ENCODE measurements at places on chromosomes 4 and X.

GRCh38 chr4:58507079-58507478 is 1396.9 kb upstream of the IGFBP7 start:
- no peak for DNase-seq

DNA sequence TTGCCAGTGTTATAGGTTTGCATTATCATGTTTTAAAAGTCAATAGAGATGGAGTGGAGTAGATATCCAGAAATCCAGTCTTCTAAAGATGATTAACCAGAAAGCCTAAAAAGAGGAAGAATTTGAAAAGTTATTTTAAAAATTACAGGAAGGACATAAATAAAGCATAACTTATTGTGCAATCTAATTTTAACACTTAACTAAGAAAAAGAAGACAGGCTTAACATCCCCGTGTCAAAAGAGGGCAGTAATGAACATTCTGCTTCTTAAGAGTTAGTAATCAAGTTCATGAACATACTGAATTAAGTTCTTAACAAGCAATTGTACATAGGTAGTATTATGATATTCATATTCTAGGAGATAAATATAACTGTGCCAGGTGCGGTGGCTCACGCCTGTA is 39.3 kb downstream of the ELF2 start:
- DNase-seq: no peak

DNA sequence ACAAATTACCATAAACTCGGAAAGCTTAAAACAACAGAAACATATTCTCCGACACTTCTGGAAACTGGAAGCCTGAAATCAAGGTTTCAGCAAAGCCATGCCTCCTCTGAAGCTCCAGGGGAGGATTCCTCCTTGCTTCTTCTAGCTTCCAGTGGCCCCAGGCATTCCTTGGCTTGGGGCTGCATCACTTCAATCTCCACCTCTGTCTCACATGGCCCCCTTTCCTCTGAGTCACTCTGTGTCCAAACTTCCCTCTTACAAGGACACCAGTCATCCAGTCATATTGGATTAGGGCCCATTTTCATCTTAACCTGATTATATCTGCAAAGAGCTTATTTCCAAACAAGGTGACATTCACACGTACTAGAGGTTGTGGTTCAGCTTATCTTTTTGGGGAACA is 17.3 kb downstream of the PARM1 start:
- no peak for DNase-seq

GRCh38 chr4:168886351-168886750 is 123.7 kb downstream of the CBR4 start:
- DNase-seq: no peak

- DNase-seq: no peak
Observed at GRCh38 chr4:188002751-188003150, 7.2 kb downstream of the ZFP42 start.

- DNase-seq: no peak
Observed at GRCh38 chr4:148061141-148061481, 329.2 kb downstream of the ARHGAP10 start.

DNA sequence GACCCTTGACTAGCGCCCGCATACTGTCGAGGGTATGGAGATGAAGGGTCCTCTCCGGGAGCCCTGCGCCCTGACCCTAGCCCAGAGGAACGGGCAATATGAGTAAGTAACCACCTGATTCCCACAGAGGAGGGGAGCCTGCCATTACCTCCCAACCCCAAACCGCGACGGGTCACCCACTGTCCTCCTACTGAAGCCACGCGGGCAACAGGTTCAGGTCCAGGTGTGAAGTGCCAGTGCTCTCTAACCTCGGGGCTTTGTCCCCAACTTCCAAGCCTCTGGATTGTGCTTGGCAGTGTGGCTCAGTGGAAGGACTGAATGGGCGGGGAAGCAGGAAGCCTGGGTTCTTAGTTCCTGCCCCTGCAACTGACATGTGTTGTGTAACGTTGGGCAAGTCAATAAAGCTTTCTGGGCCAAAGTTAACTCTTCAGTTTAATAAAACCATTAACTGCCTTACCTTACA is 694 bp downstream of the OCRL start:
- DNase-seq: peak; percentile 10

- DNase-seq: no peak
Observed at GRCh38 chr4:41377196-41377595, 120.5 kb downstream of the UCHL1 start.

DNA sequence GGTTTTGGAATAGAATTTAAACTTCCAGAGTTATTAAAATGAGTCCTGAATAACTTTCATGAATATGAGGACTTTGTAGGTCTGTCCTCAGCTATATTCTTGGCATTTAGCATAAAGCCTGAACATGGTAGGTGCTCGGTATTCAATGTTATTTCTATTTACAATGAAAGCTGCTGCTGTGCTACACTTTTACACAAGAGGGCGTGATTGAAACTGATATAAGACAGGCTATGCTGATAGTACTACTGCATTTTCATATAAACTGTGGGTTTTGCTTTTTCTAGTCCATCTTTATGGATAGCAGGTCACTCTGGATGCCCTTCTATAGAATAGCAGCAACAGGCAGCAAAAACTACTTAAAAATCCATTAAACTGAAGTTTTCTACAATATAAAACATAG is 12.3 kb upstream of the GNPDA2 start:
- peak; percentile 14 for DNase-seq

DNA sequence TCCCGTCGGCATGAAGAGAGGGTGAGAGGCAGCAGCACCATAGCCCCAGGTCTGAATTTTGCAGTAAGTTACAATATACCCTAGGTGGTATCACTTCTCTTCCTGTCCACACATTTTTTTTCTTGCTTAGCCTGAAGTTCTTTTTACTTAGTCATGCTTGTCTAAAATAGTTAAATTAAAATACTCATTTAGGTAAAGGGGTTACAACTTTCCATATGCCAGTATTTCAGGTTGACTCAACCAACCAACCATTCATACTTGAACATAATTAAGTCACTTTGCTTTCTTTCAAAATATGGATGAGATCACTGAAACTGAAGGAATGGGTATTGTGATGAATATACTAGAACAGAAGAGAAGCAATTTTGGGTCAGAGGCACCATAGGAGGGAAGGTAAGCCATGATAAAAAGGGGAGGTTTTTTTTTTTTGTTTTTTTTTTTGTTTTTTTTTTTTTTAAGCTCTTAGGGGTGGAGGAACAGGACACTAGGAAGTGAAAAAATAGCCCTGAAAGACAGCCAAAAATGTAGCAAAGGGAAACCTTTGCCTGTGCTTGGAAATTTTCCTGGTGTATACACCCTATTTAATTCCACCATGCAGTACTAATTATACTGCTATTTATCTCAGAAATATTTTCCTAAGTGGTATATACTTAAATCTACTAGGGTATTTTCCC is 41.8 kb downstream of the RPS6KA3 start:
- no peak for DNase-seq

GRCh38 chr4:165709516-165709915 is 163.5 kb upstream of the TLL1 start:
- DNase-seq: peak; percentile 48

- DNase-seq: no peak
Observed at GRCh38 chr4:140837736-140838135, 81.6 kb upstream of the TBC1D9 start.
